ENCODE measurements at places on chromosomes 7 and 10. TPM values are rescaled to one million over a fixed set of nuclear protein-coding genes. Genes with fewer than 3 reads are reported as not detected.

Gene CELF2
- 174 TPM for total RNA-seq

Gene AKR1C8
- 0.91 TPM for total RNA-seq

Gene ODAD2
- not detected for total RNA-seq

Gene LAMB4
- not detected for total RNA-seq

Gene LIPF
- total RNA-seq: not detected

Gene KIAA1217
- total RNA-seq: 0.05 TPM
